ENCODE measurements at places on chromosomes 4 and X.
A peak's percentile ranks its signal among the peaks of the same experiment; 100 is the strongest.

GRCh38 chrX:38363046-38363445 is 10.6 kb downstream of the OTC start:
- DNase-seq = no peak

- no peak for DNase-seq
Observed at GRCh38 chr4:67550857-67551256, 5.6 kb upstream of the CENPC start.

DNA sequence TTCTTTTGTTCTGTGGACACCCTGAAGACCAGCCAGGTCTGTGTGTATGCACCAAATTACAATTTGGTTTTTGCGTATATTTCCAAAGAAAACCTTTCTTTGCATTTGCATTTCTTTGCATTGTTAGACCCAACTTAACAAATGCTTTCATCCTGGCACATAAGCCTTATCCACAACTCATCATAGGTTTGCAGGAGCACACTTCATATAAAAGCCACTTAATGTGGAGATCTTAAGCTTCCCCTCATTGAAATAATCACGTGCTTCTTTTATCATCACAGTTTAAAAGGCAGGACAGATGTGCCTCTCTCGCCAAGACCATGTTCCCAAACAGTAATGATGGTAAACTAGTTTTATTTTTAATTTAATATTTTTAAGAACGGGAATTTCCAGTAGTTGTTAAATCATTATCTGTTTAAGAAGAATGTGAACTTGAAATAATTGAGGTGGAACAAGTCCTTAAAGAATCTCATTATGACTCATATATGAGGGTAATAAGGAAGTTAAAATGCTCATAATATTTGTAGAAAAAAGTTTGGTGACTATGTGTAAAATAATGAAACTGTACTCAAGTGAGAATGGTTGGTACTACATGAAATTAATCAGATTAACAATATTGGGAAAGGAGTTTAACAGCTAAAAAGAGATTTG is 65.5 kb downstream of the GLRA3 start:
- DNase-seq = no peak

GRCh38 chrX:78957049-78957767 is 12.0 kb downstream of the P2RY10 start:
- no peak for DNase-seq

DNA sequence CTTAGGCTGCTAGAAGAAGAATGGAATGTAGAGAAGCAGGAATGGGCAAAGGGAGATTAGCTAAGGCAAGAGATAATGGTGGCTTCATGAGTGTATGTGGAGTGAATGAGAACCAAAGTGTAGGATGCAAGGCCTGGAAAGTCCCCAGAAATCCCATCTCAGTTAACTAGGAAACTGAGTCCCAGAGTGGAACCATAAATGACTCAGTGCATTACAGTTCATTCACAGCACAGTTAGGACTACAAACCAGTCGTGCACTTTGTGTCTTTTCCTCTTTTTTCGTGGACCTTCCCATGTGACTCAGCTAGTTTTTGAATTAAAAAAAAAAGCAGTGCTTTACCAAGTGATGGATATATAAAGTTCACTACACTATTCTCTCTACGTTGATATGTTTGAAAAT is 27.7 kb upstream of the REST start:
- DNase-seq = no peak

DNA sequence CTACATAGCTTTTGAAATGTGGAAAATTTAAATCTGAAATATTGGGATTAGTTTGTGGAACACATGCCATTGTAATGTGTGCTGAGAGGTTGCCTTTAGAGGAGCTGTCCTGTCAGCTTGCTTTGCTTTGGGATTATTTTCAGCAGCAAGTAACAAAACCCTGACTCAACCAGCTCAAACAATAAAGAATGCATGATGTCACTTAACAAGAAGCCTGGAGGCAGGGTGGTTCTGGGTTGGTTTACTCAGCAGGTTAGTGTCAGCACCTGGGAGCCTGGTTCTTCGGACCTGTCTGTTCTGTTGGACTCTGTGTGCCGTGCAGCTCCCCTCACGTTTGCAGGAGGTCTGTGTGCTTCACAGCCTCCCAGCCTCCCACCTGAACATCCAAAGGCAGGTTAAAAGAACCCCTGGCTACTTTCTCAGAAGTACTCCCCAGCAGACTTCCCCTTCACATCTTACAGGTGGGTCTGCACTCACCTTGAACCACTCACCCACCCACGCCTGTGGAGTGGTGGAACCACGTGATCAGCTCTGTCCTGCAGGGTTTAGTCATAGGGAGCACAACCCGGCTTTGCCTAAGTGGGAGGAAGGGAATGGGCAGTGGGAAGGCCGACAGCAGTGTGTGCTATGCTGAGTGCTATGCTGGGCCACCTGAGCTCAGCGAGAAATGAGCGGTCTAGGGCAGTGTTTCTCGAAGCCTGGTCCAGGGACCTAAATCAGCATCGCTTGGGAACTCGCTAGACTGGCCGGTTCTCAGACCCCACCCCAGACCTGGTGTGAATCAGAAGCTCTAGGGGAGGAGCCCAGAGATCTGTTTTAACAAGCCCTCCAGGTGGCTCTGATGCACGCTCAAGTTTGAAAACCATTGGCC is 20.4 kb downstream of the TMEM131L start:
- peak; percentile 86 for DNase-seq

- DNase-seq = no peak
Observed at GRCh38 chr4:45147866-45148265, 421.5 kb upstream of the GNPDA2 start.

- no peak for DNase-seq
Observed at GRCh38 chr4:8321771-8322170, 52.2 kb downstream of the HTRA3 start.

DNA sequence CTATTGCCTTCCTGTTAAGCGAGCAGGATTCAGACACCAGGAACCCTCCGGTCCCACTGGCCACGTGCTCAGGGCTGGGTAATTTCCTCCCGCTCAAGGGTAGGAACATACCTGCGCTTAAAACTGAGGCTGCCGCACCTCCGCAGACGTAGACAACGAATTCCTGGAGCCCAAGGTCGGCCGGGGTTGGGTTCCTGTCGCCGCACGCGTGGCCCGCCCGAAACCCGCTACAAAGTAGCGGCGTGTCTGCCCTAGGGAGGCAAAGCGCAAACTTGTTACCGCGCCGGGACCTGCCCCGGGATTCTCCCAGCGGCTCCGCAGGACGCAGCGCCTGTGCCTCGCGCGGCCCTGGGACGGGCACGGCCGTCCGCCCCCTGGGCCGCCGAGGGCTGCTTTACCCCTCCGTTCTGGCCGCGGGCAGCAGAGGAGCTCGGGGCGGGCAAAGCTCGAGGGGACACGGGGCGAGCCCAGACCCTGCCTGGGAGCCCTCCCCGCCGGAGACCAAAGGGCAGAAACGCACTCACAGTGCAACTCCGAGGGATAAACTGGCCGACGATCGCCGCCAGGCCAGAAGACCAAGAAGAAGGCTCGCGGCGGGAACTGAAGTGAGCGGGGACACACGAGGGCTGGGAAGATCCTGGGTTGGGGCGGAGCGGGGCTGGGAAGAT is at the start of gene ERVMER34-1:
ERVMER34-1 (minus strand) TSS at position 607 of the 668 bp plus-strand sequence. CDS start 5,905 bp downstream, outside the sequence.
- peak; percentile 56 for DNase-seq

DNA sequence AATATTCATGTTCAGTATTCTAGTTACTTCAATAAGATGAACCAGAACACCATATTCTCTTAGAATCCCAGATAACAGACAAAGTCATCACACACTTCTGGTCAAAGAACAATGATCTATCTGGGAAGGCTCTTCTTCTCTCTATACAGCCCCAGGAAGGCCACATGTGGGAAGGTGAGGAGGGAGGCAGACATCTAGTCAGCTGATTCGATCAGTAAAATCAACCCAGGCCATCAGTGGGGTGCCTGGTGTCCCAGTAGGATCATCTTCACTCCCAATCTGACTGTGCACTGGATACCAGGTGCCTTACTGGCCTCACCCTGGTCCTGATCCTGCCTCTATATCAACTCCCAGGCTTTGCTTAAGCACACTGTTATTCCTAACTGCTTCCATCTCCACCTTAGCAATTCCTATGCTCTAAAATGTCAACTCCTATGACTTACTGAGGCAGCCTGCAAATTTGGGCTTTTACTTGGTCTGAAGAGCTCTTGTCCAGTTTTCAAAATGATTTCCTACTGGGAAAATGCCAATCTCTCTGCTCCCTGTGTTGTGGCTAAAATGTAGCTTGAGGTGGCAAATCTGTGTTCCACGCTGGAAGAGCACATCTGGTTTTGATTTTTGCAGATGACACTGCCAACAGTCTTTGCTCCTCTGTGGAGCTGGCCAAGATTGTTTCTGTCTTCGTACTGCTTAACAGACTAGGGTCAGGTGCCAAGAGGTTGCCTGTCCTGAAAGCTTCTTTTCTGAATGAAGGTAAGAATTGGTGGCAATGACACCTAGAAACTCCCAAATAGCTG is 128.7 kb downstream of the MGST2 start:
- DNase-seq = peak; percentile 77

- DNase-seq = no peak
Observed at GRCh38 chr4:21664355-21664754, 284.2 kb downstream of the KCNIP4 start.

GRCh38 chr4:30256116-30256832 is 463.9 kb upstream of the PCDH7 start:
- no peak for DNase-seq

- DNase-seq = no peak
Observed at GRCh38 chr4:16783119-16783518, 115.3 kb downstream of the LDB2 start.

- no peak for DNase-seq
Observed at GRCh38 chrX:2410279-2411020, 90.3 kb downstream of the DHRSX start.

GRCh38 chr4:10061650-10062415 is 40.5 kb upstream of the SLC2A9 start:
- DNase-seq = no peak

- no peak for DNase-seq
Observed at GRCh38 chrX:48789366-48790220, 3.2 kb downstream of the GATA1 start.

- DNase-seq = peak; percentile 32
Observed at GRCh38 chr4:79576429-79576753, 168.4 kb upstream of the GK2 start.

- peak; percentile 2 for DNase-seq
Observed at GRCh38 chrX:67289055-67289499, 254.7 kb upstream of the AR start.

GRCh38 chrX:53116101-53116500 is 22.2 kb downstream of the KANTR start:
- DNase-seq = peak; percentile 55

DNA sequence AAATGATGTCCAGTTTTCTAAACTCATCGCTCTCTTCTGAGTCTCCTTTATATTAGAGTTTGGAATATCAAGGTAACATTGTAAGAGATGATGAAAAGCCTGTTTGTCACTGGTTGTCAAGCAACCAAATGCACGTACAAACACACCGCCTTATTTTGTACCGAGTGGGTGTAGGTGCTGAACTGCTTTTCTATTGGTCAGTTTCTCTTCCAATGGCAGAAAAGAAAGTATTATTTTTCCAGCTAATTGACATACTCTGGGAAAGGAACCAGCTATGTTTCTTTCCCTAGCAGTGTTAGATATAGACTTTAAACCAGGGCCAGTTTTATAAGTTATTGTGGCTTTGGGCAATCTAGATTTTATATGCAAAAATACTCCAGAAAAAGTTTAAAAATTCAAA is 6.6 kb upstream of the PPM1K start:
- no peak for DNase-seq

- DNase-seq = no peak
Observed at GRCh38 chr4:152528060-152528459, 7.8 kb downstream of the FBXW7 start.

DNA sequence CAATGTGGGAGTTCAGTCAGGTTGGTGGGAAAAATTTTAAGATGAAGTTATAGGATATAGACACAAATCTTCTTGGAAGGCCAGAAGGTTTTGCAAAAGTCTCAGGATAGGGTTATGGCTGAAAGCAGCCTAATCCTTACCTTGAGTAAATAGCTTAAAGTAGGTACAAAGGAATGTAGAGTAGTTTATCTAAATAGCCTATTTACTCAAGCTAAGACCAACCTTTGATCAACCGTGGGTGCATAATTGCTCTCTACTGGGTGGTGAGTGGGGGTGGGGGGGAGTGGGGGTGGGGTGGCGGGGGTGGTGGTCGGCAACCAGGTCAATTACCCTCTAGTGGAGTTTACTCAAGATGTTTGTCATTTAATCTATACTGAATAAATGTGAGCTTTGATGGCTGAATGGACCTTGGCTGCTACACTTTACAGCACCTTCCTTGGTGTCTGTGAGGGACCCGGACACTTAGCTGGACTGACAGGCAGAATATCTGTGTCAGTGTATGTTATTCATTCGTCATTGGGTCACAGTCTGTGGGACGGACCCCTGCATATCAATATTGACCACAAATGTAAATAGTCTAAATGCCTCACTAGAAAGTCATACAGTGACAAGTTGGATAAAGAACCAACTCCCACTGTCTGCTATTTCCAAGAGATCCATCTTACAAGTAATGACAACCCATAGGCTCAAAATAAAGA is 545.7 kb upstream of the PABPC4L start:
- no peak for DNase-seq

- DNase-seq = no peak
Observed at GRCh38 chr4:18388039-18388438, 366.5 kb upstream of the LCORL start.

DNA sequence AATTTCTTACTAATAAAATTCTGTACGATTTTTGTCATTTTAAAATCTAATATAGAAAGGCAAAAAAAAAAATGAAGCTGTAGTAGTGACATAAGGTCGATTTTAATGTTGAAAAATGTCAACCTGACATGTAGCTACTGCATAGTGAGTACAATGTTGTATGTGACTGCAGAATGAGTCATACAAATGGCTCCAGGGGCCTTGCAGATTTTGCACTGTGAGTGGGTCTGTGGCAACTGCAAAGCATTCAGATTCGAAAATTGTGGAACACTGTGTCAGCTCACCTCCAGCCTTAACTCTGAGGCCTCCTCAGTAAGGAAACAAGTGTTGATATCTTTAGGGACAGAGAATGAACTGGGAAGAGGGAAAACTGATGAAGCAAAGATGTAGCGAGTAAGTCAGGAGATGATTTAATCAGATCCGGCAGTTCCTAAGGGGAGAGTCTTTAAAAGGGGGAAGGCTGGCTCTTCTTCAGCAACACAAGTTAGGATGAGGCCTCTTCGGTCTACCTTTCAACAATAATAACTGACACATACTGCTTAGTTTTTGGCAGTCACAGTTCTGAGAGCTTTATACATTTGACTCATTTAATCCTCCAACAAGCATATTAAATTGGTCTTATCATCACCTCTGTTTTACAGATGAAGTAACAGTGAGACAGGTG is 24.9 kb downstream of the TKTL2 start:
- DNase-seq = peak; percentile 7

GRCh38 chr4:88600176-88600838 is 8.0 kb downstream of the HERC3 start:
- DNase-seq = peak; percentile 57

DNA sequence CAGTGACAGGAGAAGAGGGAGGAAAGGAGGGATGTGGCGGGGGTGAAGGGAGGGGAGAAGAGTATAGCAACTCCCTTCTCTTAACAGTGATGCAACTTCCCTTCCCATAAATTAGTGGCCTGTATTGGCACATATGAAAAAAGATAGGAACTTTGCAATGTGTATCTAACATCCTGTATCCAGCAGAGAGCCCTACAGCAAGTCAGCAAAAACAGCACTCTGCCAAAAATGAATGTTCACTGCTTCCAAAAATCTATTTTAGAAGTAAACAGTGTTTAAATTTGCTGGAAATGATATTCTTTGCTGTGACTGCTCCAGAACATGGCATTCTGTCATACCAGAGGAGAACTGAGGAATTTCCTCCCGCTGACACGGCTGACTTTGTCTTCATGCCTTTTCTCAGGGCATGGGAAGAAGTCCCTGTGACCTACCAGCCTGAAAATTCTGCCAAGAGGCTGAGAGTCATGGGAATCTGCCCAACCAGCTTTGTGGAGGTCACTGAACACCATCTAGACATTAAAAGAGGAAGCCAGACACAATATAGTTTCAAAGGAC is 343.4 kb upstream of the RASGEF1B start:
- no peak for DNase-seq

- DNase-seq = no peak
Observed at GRCh38 chr4:90349636-90350035, 222.4 kb downstream of the CCSER1 start.
